ENCODE measurements at places on chromosomes 6 and 20. TPM values are rescaled to one million over a fixed set of nuclear protein-coding genes. Genes with fewer than 3 reads are reported as not detected.

The LIN28B gene
- not detected for total RNA-seq

- no peak for DNase-seq
Measured at GRCh38 chr6:134198093-134198492, 119.8 kb downstream of the SGK1 start.

- DNase-seq: no peak
Measured at GRCh38 chr6:32290886-32291450, 67.1 kb upstream of the NOTCH4 start.

The ZFP57 gene
- not detected for total RNA-seq

The GNAS-AS1 gene
- 2.2 TPM for total RNA-seq

The GPRC6A gene
- total RNA-seq: not detected

DNA sequence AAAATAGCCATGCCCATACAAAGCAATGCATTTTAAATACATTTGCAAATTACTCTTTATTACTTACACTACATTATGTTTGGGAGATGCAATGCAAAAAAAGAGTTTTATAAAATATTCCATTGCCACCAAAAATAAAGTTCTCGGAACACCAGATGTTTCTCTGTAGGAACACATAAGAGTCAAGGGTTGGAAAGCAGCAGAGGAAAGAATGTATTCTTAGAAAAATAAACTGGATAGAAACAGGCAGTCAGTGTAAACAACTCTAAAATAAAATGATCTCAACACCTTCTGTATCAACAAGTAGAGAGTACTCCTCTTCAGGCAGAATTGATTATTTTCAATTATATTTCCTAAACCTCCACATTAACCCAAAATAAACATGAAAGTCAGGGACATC lies 28.1 kb downstream of the KIF13A start:
- no peak for DNase-seq

The SNAP91 gene
- not detected for total RNA-seq

The KHDC1 gene
- 1.3 TPM for total RNA-seq

GRCh38 chr20:50844430-50845100 lies 49.7 kb downstream of the BCAS4 start:
- peak; percentile 98 for DNase-seq

The PRND gene
- not detected for total RNA-seq

GRCh38 chr6:148839044-148839443 lies 92.2 kb downstream of the UST start:
- DNase-seq: no peak

The TMEM244 gene
- total RNA-seq: not detected

GRCh38 chr6:125784365-125784764 lies 6.4 kb upstream of the NCOA7 start:
- DNase-seq: peak; percentile 47

Data from MCF 10A (cell line).